NK-92 treated with Interleukin-12 subunit alpha and Interleukin-12 subunit beta, amount 100 ng/mL, for 24 hours (cell line): ENCODE measurements at places on chromosomes 2 and 18.

GRCh38 chr18:12839057-12839525 lies 44.9 kb downstream of the PTPN2 start:
- DNase-seq, result no peak

GRCh38 chr2:173249661-173250641 lies 104.7 kb upstream of the CDCA7 start:
- no peak for DNase-seq

- no peak for DNase-seq
These were observed 271.9 kb downstream of the GPD2 start for GRCh38 chr2:156708051-156708450.

GRCh38 chr2:52314231-52314630 lies 1282.3 kb upstream of the NRXN1 start:
- DNase-seq, result no peak

DNA sequence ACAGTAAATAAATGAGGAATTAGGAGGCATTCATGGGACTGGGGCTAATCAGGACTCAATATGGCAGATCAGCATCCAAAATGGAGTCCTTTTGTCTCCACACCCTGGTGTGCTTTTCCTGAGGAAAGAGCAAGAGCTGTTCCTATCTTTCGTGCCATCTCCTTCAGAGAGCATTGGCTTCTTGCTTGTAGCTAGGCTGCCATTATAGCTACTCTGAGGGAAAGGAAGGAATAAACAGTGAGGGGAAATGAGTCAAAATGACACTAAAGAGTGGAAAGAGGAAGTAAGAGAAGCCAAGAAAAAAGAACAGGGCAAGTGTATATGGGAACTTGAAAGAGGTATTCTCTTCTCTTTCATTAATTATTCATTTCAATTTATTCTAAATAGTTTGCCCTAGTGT lies 8.4 kb upstream of the NMI start:
- no peak for DNase-seq

- DNase-seq, result no peak
These were observed 5.8 kb downstream of the DLX1 start for GRCh38 chr2:172091000-172091641.

- DNase-seq, result peak; percentile 64
These were observed 86.8 kb downstream of the RBMS1 start for GRCh38 chr2:160406591-160407392.

GRCh38 chr2:55153584-55154299 lies 78.4 kb downstream of the CLHC1 start:
- no peak for DNase-seq

- DNase-seq, result no peak
These were observed 191.8 kb downstream of the FTCDNL1 start for GRCh38 chr2:199659207-199659606.

GRCh38 chr2:101486258-101486701 lies 11.4 kb upstream of the RFX8 start:
- no peak for DNase-seq

DNA sequence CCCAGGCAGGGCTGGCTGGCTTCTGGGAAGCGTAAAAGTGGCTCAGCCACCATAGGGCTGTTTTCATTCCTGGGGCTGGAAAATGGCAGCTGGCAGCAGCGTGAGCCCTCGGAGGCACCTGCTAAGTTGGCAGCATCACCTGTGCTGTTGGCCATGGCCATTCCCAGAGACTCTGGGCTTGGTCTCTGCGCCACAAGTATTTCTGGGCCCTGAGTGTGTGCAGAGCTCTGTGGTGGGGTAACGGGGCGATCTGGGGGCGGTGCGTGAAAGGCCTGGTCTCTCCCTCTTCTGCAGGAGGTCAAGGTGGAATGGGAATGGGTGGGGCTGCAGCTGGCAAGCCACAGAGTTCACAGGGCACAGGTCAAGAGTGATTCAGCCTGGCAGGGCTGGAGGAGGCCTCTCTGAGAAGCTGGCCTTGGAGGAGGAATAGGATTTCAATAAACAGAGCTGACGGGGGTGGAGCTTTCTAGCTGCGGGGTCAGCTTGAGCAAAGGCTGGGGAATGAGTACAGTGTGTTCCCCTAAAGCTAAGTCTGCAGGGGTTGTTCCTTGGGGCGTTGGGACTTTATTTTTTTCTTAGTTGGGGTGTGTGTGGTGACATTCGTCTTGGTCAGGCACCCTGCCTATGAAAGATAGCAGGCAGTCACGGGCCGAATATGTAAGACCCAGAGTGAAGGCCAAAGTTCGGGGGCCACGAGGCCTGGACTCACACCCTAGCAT lies 10.3 kb upstream of the NTSR2 start:
- no peak for DNase-seq

DNA sequence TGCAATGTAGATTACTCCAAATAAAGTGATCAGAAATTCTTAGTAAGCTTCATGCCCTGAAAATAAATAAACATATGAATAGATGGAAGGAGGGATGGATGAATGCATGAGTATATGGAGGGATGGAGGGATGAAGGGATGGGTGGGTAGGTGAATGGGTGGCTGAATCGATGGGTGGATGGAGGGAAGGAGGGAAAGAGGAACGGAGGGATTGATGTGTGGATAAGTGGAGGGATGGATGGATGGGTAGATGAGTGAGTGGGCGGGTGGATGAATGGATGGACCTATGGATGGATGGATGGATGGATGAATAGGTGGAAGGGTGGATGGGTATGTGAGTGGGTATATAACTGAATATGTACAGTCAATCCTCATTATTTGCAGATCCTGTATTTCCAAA lies 276.7 kb upstream of the ACVR2A start:
- no peak for DNase-seq

- DNase-seq, result no peak
These were observed 33.0 kb upstream of the KIDINS220 start for GRCh38 chr2:8870441-8870840.

DNA sequence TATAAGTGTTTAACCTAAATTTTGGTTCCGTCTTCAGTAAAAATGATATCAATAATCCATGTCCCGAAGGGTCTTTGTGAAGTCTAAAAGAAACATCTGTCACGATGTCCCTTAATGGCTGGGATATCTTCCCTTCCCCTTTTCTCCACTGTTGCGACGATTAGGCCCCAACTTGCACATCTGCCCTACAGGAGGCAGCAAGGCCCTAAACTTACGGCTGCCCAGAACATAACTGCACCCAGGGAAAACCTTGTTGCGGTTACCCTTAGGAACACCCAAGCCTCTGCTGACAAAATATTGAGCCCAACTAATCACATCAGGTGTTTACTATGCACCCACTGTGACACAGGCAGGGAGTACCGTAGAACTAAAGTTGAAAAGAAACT lies 1.3 kb upstream of the SMAD2 start:
- DNase-seq, result no peak

GRCh38 chr2:239936838-239937581 lies 88.1 kb downstream of the NDUFA10 start:
- no peak for DNase-seq

- no peak for DNase-seq
These were observed 438.1 kb upstream of the FAM98A start for GRCh38 chr2:34037157-34037556.

DNA sequence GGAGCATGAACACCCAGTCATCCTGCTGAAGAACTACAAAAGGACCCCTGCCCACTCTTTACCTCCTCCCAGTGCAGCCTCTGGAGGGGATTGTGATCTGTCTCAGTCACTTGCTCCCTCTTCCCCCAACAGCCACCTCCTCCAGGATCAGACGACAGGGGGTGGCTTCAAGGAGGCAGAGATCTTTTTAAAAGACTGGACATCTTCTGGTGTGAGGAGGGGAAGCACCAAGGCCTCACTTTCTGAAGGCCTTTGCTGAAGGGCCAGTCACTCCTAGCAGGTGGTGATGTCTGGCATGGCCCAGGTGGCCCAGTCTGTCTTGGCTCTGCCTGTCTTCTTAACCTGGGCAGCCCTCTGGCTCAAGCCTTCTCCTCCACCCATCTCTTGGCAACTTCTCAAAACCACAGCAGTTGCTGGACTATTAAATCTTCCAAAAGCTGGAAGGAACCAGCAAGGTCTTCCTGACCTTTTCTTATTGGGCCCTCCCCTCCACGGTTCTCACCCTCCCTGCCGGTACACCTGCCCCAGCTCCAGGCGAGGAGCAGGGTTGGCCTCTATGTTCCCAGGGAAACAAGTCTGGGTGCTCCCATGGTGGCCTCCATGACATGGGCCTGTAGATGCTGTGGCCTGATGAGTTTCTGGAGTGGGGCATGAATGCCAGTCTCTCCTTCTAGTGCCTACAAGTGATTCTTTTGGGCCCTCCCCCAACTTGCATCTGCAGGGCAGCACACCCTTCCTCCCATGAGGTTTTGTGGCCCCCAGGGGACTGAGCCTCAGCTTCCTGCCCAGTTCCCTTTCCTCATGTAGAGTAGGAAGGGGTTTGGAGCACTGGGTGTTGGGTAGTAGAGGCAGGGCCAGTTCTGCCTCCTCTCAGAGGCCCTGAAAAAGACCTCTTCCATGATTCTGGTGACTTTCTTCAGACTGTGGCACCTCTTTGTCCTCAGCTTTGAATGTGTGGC lies 5.0 kb upstream of the ATP6V1B1 start:
- DNase-seq, result no peak

- no peak for DNase-seq
These were observed 23.1 kb upstream of the DSG3 start for GRCh38 chr18:31424383-31424988.

- DNase-seq, result no peak
These were observed 2.0 kb downstream of the LMAN2L start for GRCh38 chr2:96737831-96738230.

GRCh38 chr2:105744909-105745853 lies at the start of gene NCK2:
Gene NCK2 (plus strand): TSS chr2:105744912. CDS start chr2:105855064, 110,152 bp downstream.
- DNase-seq, result no peak

GRCh38 chr2:116754381-116755101 lies 1060.0 kb upstream of the DDX18 start:
- DNase-seq, result no peak

- DNase-seq, result no peak
These were observed 86.8 kb downstream of the ERBB4 start for GRCh38 chr2:212451786-212452231.

DNA sequence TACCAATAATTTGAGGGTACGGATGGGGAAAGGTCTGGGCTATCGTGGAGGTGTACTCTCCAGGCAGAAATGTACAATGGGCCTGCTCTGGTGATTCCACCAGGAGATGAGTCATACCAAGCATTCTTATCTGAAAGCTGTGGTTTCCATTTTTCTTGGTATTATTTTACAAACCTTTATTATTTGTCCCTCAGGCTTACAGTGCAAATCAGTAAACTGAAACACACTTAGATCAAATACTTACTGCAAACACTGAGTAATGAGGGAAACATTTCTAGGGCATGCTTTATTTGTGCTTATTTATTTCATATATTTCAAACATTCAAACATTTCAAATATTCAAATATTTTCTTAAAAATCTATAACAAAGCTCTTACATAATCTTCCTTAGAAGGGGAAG lies 319.8 kb downstream of the RND3 start:
- no peak for DNase-seq

DNA sequence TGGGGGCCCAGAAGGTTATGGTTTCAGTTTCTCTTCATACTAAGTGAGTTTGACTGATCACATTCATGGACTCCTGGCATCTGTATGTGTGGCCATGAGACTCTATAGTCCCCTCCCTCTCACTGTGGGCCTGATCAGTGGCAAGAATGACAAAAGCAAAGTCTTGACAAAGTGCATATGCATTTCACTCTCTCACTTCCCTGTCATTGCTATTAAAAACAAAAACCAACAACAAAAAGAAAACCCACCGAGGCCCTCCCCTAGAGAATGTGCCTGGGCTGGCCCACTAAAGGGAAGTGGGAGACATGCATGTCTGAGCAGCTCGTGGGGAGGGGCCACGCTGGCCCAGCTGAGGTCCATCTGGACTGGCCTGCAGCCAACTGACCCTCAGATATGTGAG lies 600.1 kb upstream of the RAB6C start:
- DNase-seq, result no peak

GRCh38 chr2:56244911-56245530 lies 61.2 kb downstream of the CCDC85A start:
- DNase-seq, result no peak

DNA sequence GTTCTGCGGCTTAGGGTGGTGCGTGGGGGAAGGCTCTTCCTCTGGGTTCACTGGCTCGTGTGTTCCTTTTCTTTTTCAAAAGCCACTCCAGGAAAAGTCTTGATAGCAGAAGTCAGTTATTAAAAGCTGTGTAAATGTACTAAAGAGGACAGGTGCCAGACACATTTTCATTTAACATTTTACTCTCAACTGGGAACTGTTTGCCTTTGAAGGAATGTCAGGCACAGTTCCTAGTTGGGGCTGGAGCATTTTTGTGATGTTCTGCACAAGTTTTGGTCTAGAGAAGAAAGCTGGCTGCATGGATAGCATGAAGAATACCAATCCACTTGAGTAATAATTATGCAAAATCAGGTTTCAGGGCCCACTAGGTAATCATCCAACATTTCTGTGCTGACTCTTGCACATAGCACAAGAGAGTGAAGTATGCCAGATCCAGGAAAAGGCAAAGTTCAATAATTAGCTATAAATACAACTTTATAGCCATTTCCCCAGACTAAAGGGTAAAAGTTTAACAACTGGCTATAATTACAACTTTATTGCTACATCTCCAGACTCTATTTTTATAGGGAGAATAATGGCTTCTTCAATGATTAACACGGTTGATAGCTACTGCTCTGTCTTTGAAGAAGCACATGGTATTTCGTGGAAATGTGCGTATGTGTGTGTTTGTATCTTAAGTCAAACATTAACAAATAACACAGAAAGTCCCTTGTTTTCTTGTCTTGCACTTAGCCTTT lies 16.2 kb downstream of the SCYGR8 start:
- no peak for DNase-seq

GRCh38 chr2:72165792-72166191 lies 18.1 kb upstream of the CYP26B1 start:
- no peak for DNase-seq

DNA sequence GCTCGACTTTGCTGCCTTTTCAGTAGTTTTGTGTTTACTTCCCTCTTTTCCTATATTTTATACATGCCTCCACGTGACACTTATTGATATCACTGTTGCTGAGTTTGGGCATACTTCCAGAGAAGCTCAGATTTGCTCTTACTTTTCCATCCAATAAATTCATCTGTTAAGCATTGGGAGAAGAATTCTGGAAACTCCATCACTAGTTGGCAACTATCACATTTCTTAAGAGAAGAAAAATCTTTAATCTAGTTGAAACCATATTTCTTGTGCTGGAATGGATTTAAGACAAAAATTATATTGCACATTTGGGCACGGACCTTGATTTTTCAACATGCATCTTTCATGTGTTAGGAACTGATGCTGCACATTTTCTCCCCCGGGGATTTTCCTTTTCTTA lies 52.6 kb upstream of the CPO start:
- no peak for DNase-seq

GRCh38 chr2:51256736-51257135 lies 224.8 kb upstream of the NRXN1 start:
- DNase-seq, result no peak

DNA sequence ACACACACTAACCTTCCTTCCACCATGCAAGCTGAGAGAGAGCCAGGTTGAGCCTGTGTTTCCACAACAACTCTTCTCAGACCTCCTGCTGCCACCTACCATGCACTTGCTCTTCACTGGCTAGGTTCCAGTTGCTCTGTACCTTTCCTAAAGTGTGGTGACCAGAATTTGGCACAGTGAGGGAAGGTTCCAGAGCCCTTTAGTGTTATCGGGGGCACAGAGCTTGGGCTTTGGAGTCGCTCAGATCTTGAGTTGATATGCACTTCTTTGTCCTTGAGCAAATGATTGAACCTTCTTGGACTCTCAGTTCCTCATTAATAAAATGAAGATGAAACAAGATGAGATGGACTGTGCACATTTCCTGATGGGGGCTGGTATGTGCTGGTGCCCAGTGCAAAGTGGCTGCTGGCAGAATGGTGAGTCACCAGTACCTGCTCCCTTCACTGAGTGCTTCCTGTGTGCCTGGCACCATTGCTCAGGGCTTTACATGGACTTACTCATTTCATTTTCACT lies 47.1 kb downstream of the NEDD4L start:
- DNase-seq, result no peak

GRCh38 chr2:185522472-185522871 lies 216.1 kb upstream of the FSIP2 start:
- no peak for DNase-seq
